MCF 10A (cell line): ENCODE measurements at places on chromosomes 12 and 14.
A peak's percentile ranks its signal among the peaks of the same experiment; 100 is the strongest.

DNA sequence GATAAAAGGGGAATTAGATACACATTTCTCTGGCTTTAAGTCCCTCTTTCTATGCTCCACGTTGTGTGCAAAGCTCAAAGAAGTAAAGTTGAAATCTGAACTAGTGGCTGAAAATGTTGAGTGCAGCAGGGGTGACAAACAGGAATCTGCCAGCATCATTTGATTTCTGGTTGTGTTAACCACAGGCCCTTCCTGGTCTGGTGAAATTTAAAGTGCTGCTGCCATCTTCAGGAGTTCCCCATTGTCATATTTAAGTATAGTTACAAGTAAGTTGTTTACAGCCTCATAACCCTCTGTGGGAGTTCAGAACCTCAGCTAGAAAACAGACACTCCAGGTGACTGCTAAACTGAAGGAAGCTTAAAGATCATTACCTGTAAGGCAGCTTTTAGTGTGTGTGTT, 90.9 kb upstream of the CCDC196 start:
- peak; percentile 5 for DNase-seq

DNA sequence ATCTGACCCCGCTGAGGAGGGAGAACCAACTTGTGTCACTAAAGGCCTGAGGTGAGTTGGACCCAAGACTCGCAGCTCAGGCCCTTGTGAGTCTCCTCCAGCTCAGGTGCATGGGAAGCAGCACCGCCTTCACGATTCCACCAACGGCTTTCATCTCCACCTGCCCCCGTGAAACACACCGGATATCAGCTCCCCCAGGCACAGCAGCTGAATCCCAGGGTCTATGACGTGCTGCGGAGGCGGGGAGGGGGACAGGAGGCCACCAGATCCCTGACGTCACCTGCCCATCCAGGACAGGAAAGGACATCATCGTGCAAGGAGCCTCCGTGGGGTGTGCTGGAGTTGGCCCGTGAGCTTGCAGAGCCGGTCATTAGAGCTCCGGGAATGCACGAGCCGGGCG, 18.5 kb upstream of the SFSWAP start:
- no peak for DNase-seq

- DNase-seq = no peak
Measured at GRCh38 chr12:94263905-94264561, 115.7 kb downstream of the PLXNC1 start.

GRCh38 chr12:40033242-40033630, 72.6 kb downstream of the SLC2A13 start:
- no peak for DNase-seq

DNA sequence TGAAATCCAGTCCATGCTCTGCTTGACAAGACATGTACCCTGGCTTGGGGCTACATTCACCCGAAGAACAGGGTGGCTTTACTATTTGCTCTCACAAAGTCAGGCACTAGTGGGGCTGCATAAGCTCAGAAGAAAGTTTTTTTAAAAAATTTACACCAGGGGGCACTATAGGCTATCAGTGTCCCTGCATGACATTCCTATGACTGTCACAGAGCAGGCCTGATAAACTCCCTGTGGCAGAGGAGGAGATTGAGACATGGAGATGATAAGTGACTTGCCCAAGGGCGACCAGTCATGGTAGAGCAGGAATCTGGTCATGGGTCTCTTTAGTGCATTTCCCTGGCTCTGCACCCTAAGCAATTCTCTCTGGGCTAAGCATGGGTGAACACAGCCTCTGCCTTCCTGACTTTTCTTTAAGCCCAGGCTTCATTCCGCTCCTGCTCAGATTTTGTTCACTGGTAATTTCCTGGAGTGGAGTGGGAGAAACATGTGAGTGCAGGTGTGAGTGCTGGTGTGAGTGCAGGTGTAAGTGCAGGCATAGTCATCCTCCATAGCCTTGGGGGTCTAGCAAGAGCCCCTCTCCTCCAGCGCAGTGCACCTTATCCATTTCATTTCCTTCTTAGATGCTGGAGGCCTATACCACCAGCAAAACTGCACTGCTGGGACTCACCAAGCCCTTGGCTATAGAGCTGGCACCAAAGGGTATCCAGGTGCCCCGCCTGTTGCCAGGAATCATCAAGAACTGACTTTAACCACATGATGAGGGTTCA, 91.6 kb downstream of the DHRS2 start:
- DNase-seq = peak; percentile 51

DNA sequence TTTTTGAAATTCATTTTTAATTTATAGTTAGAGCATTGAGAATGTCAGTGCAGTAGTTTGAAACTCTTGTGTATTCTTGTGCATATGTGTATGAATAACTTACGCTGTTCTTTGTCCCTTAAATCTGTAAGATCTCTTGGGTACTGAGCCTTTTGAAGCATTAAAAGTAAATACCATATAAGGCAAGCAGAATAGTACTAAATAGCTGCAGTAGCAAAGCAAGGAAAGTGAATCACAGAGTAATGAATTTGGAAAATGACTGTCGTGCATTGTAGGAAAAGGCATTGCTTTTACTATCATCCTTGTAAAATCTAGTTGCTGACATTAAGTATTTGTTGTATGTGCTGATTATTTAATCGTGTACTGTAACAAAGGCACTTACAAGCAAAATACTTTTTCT, 12.1 kb downstream of the CNOT2 start:
- no peak for DNase-seq

DNA sequence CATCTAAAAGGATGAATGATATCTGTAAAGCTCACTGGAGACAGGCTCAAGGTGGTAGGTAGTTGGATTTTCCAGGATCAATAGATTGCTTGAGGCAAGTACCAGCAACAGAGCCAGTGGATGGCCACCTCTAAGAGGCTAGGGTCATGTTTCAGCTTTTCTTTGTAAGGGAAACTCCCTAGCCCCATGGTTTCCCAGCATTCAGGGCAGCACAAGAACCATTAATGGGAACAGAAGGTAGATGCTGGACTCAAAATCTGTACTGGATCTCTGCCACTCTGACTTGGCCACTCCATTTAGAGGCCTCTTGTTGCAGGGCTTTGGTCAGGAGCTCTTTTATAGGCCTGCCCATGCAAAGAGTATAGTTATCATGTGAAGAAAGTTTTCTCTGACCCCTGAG, 76.1 kb upstream of the DYRK2 start:
- no peak for DNase-seq

GRCh38 chr14:104724407-104724980, 465 bp downstream of the ADSS1 start:
- DNase-seq = no peak

- no peak for DNase-seq
Measured at GRCh38 chr14:77084985-77085384, 13.1 kb upstream of the CIPC start.

DNA sequence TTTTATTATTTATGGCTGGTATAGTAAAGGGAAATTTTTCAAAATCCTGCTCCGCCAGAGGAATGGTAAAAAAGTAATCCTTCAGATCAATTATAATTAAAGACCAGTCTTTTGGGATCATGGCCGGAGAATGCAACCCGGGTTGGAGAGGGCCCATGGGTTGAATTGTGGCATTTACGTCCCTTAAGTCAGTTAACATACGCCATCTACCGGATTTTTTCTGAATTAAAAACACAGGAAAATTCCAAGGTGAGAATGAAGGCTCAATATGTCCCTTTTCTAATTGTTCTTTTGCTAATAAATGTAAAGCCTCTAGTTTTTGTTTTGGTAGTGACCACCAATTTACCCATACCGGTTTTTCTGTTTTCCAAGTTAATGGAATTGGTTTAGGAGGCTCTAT, 602.8 kb downstream of the ALG10 start:
- DNase-seq = peak; percentile 37

- no peak for DNase-seq
Measured at GRCh38 chr12:46985816-46986215, 93.6 kb upstream of the PCED1B start.

DNA sequence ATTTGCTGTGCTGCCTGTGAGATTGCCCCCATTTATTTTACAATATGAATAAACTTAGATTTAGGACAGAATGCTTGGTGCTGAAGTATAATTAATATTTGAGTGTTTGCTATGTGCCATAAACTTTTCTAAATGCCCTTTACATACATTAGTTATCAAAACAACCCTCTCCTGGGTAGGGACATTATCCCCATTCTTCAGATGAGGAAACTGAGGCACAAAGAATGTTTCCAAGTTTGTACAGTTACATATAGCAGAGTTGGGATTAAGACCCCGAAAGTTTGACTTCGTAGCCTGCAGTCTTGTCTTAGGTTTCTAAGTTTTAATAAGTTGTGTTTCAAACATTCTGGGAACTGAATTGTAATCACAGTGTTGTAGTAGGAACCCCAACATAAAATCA, 18.4 kb downstream of the KLHDC2 start:
- no peak for DNase-seq
